Posterior vena cava (tissue), 2 donors: ENCODE measurements at places on chromosomes 7 and 10. TPM values are rescaled to one million over a fixed set of nuclear protein-coding genes. Genes with fewer than 3 reads are reported as not detected.

INMT gene
- total RNA-seq: 150 TPM

DPCD gene
- 12.5 TPM for total RNA-seq

NUTM2A gene
- total RNA-seq: 0.86 TPM

DNA sequence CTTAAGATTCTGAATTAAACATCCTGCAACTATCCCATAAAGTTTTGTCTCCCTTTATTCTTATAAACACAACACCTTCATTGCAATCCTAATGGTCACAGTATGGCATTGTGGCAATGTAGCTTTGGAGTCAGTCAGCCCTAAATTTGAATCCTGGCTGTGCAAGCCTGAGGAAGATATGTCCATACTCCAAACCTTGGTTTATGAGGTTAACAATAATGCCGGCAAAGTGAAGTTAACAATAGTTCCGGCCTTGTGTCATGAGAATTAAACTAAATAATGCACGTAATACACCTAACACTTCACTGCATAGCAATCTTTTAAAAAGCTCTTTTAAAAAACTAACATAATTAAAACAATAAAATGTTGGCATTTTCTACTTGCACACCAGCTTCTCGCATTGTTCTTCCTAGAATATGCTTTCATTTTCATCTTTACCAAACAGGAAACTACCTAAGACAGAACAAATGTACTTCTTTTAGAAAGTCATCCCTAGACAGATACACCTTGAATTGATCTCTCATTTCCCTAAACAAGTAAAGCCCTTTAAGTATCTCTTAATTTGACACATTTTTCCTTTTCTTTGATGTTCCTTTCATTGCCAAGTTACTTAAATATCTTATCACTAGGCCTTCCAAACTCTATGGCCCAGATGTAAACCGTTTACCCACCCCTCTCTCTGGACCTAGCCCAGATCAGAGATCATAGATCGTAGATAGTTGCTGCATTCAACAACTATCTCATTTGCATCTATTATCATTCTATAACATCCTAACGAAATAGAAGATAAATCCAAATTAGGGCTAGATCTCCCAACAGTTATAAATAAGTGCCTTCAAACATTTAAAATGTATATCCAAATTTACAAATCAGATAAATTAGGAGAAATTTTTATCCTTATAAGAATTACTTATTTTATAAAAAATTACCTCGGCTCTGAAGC lies 66.7 kb downstream of the CREB3L2 start:
- no peak for DNase-seq

DNA sequence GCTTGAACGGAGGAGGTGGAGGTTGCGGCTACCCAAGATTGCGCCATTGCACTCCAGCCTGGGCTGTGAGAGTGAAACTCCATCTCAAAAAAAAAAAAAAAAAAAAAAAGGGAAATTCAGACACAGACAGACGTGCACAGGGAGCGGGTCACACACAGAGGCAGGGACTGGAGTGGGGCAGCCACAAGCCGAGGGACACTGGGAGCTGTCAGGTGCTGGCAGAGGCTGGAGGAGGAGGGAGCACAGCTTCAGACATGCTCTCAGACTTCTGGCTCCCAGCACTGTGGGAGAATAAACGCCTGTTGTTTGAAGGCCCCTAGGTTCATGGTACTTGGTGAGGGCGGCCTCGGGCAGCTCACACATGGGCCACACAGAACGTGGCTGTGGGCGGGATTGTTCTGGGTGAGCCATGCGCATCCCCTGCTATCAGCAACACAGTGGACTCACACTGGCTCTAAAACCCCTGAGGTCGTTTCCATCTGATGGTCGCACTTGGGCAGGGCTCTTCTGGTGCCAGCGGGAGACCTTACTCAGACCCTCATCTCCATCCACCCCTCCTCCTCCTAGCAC lies 375.9 kb downstream of the DNAJB6 start:
- DNase-seq: peak; percentile 36

DNA sequence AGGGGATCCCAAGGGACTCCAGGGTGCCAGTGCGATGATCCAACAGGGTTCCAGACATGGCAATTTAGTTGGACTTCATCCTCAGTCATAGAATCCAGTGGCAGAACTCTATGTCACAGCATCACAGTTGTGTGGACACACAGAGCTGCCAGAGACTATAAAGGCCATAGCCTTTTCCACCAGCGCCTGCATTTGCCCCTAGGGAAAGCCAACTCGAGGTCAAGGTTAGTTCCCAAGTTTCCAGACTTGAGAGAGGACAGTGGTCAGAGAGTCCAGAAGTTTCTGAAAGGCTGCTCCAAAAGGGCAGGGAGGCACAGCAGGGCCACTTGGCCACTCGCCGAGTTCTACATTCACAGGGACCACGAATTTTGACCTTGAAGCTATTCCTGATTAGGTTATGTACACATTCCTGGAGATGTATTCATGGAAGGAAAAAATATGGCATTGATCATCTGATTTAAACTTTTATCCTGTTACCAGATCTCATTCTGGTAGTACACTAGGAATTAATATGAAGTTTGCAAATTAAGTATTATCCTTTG lies 170.1 kb downstream of the KCNMA1 start:
- no peak for DNase-seq

- no peak for DNase-seq
Observed at GRCh38 chr7:108234281-108234680, 104.1 kb upstream of the LAMB4 start.

- DNase-seq: no peak
Observed at GRCh38 chr10:72649291-72649690, 23.4 kb upstream of the MICU1 start.

DNA sequence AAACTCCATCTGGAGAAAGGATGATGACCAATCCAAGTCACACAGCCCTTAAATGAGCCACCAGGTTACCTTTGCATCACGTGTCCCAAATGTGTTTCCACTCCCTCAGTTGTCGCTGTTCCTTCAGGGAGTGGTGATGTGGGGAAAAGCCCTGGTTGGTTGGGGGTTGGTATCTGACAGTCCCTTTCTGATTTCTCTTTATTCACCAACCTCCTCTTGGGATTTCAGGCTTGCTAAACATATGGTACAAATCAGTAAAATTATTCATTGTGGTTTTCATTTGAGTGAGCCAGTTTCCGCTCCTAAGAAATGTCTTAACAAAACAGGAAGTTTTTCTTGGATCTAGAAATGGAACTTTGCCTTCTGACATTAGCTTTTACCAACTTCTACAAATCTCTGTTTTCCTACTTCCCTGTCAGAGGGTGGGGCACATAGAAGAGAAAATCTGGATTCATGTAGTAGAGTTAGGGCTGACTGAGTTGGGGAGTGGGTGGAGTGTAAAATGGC lies 40.0 kb upstream of the KMT2E start:
- no peak for DNase-seq

DNA sequence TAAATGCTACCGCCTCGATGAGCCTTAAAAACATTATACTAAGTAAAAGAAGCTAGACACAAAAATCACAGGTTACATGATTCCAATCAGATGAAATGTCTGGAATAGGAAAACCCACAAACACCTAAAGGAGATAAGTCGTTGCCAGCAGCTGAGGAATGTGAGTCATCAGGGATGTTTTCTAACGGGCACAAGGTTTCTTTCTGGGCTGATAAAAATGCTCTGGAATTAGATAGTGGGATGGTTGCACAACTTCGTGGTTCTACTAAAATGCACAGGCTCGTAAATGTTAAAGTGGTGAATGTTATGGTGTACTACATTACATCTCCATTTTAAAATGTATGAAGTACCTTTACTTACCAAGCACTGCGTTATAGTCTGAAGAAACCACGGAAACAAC lies 9.7 kb downstream of the ABLIM1 start:
- DNase-seq: no peak

- no peak for DNase-seq
Observed at GRCh38 chr10:129547608-129548007, 80.6 kb downstream of the MGMT start.
